Cerebellar nuclear complex (tissue), 1 donor: ENCODE measurements at places on chromosomes 3 and 15.

DNA sequence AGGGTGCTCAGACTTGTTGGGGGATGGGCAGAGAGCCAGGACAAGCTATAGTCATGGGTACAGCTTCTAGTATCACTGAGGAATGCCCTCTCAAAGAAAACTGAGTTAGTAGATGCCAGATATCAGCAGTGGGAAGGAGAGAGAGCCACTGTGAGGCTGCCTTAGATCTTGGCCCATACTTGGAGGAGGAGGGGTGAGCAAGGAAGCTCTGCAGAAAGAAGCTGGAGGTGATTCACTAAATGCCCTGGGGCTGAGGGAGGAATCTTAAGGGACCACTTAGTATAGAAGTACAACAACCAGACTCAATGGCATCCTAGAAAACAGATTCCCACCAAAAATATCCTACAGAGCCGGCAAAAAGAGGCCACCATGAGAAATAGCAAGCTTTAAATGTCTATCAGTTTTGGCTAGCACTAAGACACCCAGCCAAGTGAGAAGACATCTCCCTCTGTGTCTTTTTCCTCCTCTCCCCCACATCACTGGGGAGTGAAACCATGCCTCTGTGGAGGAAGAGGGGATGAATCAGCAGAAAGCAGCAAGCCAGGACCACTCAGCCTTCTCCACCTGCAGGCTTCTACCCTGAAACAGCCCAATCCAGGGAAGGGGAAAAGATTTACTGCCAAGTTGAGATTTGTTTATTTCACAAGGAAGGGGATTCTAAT is 282.5 kb upstream of the STT3B start:
- DNase-seq, result no peak

- DNase-seq, result no peak
Measured at GRCh38 chr3:86978111-86978551, 12.8 kb downstream of the VGLL3 start.

DNA sequence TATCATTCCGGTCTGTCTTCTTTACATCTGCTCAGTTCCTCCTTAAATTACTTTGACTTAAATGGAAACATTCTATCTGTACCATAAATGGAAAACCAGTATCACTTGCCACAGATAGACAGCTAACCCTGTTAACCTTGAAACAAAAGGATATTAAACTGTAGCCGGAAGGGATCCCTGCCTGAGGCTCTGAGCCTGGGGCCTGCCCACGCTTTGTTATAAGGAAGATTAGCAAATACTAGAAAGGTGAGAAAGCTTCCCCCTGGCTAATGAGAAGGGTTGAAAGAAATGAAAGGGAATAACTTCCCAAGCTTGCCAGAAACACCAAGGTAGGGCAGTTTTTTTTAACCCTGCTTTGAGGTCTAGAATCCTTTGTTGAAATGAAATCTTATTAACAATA is 927.6 kb downstream of the FHIT start:
- DNase-seq, result no peak

GRCh38 chr15:63075015-63075983 is 32.8 kb downstream of the TPM1 start:
- no peak for DNase-seq

- DNase-seq, result no peak
Measured at GRCh38 chr3:176430244-176431037, 766.8 kb downstream of the TBL1XR1 start.

- DNase-seq, result no peak
Measured at GRCh38 chr3:135565546-135565945, 400.0 kb upstream of the PPP2R3A start.

GRCh38 chr15:79329171-79329611 is 18.3 kb downstream of the TMED3 start:
- DNase-seq, result no peak

DNA sequence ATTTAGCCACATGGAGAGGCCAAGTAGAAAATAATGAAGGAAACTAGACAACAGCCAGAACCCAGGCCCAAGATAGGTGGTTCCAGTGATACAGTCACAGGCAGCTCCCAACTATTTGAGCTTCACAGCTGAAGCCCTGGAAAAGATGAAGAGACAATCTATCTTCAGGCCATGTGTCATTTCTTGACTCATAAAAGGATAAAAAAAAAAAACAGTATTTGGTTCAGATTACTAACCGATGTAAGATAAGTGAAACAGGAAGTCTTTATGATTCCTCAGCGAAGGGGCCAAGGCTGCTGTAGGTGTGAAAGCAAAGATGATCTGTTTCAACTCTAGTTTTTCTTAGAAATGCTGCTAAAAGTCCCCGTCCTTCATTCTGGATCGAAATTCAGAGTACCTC is 394.6 kb downstream of the ZNF385D start:
- DNase-seq, result no peak

DNA sequence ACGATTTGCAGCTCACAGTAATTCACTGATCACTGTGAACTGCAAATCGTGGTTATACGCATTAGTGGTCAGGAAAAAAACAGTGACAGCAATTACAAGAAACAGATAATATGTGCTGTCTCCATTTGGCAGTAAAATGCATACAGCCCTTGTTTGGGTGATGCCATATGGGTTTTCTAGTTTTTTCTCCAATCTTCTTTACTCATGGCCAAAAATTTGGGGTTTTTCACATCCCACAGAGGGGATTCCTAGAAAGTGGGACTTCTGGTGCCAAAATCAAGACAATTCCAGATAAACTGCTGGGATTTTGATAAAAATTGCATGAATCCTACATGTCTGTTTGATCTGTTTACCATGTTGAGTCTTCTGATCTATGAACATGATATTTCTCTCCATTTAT is 15.6 kb downstream of the NDN start:
- no peak for DNase-seq

GRCh38 chr15:97146929-97147870 is 813.3 kb upstream of the ARRDC4 start:
- no peak for DNase-seq

GRCh38 chr15:88247914-88248313 is 8.6 kb downstream of the NTRK3 start:
- DNase-seq, result no peak

- DNase-seq, result no peak
Measured at GRCh38 chr3:47877719-47878118, 74.8 kb downstream of the DHX30 start.

DNA sequence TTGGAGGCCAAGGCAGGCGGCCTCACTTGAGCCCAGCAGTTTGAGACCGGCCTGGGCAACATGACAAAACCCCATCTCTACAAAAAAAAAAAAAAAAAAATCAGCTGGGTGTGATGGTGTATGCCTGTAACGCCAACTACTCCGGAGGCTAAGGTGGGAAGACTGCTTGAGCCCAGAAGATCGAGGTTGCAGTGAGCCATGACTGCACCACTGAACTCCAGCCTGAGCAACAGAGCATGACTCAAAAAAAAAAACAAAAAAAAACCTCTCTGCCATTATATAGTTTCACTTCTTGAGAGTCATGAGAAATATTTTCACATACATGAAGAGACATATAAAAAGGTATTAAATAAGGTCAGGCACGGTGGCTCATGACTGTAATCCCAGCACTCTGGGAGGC is 45.9 kb upstream of the CP start:
- DNase-seq, result no peak

- DNase-seq, result no peak
Measured at GRCh38 chr15:77759896-77760592, 127.3 kb upstream of the LINGO1 start.
